Lung (tissue), 17 donors: ENCODE measurements at places on chromosomes 13 and 19. TPM values are rescaled to one million over a fixed set of nuclear protein-coding genes. Genes with fewer than 3 reads are reported as not detected.
A peak's percentile ranks its signal among the peaks of the same experiment; 100 is the strongest.

GRCh38 chr13:47337781-47338507, 441.1 kb upstream of the HTR2A start:
- DNase-seq: no peak

DNA sequence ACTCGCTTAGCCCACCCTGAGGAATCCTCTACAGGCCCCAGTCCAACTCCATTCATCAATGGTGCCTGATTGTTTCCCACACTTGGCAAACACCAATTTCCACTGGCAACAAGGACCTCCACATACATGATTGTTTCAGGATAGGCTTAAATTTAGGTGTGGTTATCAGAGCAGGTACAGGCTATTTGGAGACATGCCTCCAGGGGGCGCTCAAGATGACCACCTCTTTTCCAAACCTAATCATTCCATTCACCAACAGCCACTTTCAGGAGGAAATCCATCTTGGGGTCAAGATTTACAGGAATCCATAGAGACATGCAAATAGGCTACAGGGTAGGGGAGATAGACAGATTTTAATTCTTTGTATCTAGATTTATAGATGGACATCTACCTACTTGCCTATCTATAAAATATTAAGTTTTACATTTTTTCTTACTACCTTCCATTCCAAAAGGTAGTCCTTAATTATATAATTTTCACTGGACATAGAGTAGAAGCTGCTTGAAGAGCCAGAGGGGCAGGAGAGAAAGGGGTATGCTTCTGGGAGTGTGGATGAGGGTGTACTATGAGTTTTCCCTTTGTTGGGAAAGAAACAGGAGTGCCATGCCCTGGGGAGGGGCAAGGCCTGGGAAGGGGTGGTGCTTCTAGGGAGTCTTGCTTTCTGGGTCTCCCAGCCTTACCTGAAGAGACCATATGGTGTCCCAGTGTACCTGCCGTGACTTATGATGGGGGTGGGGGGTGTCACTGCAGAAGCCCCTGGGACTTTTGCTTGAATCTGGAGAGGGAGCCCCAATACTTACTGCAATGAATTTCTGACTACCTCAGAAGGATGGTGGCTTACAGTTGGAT, 14.1 kb upstream of the PCDH8 start:
- no peak for DNase-seq

GRCh38 chr19:1523412-1524286, at the start of gene PLK5:
Gene PLK5 (plus strand): TSS chr19:1524077. CDS start chr19:1526997, 2,920 bp downstream.
- DNase-seq: no peak

- no peak for DNase-seq
These were observed 200.5 kb downstream of the FGF9 start for GRCh38 chr13:21871382-21871781.

DNA sequence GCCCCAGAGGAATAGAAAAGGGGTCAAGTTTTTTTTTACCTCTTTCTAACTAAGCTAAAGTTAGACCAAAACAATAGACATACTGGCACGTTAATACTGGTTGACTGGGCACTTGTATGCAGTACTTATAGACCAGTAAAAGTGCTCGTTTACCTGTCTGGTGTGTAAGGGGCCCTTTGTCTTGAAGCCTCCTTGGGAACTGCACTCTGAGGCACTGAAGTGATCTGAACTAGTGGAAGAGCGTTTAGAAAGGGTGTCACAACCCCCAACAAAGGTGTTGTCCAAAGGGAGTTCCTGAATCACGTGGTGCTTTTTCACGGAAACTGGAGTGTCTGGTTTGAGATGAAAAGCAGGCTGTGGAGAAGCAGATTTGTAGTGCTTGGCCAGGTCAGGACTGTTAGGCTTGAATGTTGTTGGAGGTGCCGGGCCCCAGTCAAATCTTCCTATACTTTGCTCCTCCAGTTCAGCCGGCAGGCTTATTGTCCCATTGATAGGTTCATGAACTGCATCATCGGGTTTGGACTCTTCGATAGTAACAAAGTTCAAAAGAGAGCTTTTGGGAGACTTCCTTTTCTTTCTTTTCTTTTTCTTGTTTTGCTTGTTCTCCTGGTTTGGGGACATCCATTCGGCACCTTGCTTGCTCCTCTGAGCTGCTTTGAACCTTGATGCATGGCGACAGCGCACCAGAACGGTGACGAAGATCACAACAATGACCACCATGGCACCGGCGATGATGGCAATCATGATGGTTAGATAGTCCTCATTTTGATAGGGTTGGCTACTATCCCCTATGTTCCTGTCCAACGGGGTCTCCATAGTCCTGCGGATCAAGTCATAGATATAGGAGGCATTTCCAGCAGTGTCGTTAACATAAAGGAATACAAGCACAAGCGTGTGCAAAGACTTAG, 4.6 kb downstream of the PCDH9 start:
- DNase-seq: no peak

- no peak for DNase-seq
These were observed 234.3 kb downstream of the TEX29 start for GRCh38 chr13:111554539-111555267.

DNA sequence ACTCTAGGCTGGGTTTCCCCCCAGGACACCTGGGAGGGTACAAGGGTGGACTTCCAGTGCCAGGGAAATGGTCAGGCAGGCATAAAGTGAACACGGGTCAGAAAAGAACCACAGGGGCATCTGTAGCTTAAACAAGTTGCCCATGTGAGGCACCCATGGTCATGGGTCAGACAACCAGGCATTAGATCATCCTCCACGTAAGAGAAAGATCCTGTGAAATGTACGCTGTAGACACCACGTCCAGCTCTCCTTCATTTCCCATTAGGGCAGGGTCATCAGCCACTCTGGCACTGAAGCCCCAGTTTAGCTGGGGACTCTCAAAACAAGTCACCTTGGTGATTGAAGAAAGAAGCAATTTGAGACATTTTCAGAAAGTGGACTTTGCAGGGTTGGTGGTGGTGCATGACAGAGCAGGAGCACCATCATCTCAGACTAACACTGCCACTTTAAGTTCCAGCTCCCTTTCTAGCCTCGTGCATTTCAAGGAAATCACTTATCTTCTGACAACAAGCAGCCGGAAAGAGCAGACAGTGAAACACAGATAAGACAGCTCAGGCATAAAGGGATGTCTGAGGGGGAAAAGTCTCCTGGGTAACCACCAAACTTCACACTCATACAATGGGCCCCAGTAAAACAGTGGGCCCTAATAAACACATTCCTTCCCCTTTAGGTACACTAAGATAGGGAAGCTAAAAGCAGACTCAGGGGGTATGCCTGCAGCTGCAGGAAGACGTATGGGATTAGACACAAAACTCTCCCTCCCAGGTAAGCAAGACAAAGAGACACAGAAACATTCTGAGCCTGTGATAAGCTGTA, 16.1 kb upstream of the SIGLEC6 start:
- DNase-seq: no peak

GRCh38 chr19:38233740-38234251, 9.8 kb upstream of the DPF1 start:
- peak; percentile 80 for DNase-seq

DNA sequence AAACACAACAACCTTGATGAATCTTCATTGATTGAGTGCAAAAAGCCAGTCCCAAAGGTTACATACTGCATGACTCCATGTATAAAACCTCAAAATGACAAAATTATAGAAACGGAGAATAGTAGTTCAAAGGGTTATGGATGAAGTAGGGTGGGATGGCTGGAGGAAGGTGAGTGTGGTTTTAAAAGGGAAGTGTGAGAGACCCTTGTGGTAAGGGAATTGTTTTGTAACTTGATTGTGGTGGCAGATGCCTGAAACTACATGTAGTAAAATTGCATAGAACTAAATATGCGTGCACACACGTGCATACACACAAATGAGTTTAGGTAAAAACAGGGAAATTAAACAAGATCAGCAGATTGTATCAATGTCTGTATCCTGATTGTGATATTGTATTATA, 340.7 kb downstream of the MTUS2 start:
- DNase-seq: no peak

GRCh38 chr13:33139780-33140535, 123.7 kb downstream of the KL start:
- DNase-seq: no peak

DNA sequence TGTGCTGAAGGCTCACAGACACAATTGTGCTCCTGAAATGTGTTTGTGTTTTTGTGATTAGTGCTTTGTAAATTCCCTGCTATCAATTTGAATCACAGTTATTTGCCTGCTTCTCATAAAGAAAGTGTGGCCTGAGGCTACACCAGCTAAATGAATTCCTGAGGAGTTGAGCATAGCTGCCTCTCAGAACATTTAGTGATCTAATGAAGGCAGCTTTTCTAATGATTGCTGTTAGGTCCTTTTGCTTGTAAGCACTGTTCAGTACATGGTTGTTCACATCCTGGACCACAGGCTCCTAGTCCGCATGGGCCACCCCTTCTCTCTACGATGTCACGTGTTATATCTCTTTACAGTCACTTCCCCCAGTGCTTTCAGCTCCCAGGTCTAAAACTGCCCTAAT, 238.2 kb downstream of the B3GLCT start:
- no peak for DNase-seq

GRCh38 chr19:4715529-4716221, 8.0 kb downstream of the DPP9 start:
- no peak for DNase-seq

- no peak for DNase-seq
These were observed 52.1 kb downstream of the KDM4B start for GRCh38 chr19:5021046-5021445.

DNA sequence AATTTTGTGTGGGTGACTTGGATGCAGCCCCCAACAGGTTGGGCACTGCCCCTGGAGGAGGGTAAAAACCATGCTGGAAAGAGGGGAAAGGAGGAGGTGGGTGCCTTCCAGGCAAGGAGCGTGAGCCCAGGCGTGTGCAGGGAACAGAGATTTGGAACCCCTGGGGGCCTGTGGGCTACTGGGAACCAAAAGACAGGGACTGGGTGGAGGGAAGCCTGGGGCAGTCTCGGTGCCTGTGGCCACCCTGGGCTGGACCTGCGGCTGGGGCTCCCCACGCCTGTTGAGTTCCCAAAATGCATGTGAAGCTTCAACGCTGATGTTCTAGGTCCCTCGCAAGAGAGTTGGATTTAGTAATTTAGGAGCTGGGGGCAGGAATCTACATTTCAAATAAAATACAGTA, 24.8 kb downstream of the GGACT start:
- no peak for DNase-seq

Gene ZNF98
- total RNA-seq: 0.61 TPM

Gene MYPOP
- 2.9 TPM for total RNA-seq

Gene OR7C1
- not detected for total RNA-seq

Gene CGB1
- not detected for total RNA-seq

Gene NKG7
- total RNA-seq: 12.7 TPM

Gene NLRP11
- not detected for total RNA-seq

Gene CCL25
- not detected for total RNA-seq
